ENCODE measurements at places on chromosomes 2 and 18. TPM values are rescaled to one million over a fixed set of nuclear protein-coding genes. Genes with fewer than 3 reads are reported as not detected.
A peak's percentile ranks its signal among the peaks of the same experiment; 100 is the strongest.

DNA sequence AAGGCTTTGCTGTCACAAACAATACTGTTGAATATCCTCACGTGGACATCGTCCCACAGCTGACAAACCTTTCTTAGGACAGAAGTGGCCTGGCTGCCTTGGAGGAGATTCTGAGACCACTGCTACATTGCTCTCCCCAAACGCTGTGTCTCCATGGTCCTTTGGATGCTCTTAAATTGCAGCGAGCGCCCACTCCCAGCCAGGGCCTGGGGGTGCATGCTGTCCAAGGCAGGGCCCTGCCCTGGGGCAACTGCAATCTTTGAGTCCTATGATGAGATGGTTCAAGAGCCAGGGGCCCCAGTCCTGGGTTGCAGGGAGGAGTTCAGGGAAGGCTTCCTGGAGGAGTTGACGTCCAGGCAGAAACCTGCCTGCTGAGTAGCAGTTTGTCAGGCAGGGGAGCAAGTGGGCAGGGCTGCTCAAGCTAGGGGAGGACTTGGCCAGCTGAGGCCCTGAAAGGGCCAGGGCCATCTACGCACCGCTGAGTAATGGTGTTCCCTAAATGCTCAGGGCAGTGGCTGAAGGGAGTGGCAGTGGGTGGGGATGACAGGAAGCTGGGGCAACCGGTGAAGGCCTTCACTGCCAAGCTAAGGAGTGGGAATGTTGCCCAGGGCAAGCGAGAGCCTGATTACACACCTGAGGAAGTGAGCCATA is 10.8 kb upstream of the SDC1 start:
- peak; percentile 79 for DNase-seq

- DNase-seq, result no peak
Measured at GRCh38 chr2:99184811-99185210, 3.8 kb downstream of the MRPL30 start.

DNA sequence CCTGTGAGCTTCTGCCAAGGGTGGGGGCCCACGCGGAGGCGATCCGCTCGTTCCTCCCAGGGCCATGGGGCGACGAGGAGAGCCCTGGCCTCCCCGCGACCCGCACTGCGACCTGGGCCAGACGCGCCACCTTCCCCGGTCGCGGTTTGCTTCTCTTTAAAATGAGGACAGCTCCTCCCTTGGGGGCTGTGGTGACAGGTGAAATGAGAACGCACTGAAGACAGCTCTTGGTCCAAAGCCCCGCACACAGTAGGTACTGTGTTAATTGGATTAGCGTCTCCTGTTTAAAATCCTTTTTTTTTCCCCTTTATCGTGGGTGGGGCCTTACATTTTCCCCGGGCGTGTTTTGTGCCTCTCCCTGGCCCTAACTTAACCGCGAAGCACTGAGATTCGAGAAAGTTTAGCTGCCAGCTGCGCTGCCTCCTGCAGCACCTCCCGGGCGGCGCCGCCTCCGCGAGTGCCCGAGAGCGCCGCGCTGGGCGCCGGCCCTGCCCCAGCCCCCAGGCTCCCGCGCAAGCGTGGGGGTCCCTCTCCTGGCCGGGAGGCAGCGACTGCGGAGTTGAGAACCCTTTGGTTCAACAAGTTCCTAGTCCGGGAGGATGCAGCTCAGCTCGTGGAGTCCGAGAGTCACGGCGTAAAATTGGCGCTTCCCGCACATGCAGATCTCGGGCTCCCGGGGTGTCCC is 1.1 kb downstream of the HPCAL1 start:
- DNase-seq, result peak; percentile 86

GRCh38 chr18:45870419-45870818 is 44.9 kb downstream of the SIGLEC15 start:
- peak; percentile 27 for DNase-seq

DNA sequence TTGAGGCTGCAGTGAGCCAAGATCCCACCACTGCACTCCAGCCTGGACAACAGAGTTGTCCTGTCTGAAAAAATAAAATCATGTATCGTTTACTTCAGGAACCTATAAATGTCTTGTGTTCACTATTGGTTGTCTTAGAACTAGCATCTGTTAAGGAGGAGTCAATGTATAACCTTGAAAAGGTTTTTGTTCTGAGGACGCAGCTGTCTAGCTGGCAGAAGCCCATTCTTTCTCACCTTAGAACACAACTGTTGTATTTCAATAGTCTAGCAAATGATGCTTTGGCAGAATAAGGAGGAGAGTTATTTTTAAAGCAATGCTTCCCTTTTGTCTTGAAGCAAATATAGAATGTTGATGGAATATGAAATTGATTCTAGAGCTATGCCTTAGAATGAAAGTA is 21.1 kb downstream of the EPB41L5 start:
- no peak for DNase-seq

- DNase-seq, result no peak
Measured at GRCh38 chr2:237434866-237435311, 20.9 kb upstream of the COL6A3 start.

GRCh38 chr2:10271509-10271908 is 31.2 kb upstream of the HPCAL1 start:
- no peak for DNase-seq

DNA sequence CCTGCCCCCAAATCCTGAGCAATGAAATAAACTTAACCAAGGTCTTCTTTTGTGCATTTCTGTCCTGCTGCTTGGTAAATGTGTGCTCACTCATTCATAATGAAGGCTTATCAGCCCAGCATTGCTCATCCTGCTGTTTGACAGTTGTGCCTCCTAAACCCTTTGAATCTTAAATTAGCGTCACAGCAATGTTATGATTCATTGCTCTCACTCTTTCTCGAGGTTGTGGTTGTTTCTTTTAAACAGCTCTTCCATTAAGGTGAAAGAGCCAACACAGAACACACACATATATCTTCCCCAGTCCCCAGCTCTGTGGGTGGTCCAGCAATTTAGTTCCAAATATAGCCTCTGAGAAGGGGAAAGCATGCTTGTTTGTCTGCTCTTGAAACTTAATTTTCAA is 84.0 kb downstream of the EVA1A start:
- DNase-seq, result no peak

DNA sequence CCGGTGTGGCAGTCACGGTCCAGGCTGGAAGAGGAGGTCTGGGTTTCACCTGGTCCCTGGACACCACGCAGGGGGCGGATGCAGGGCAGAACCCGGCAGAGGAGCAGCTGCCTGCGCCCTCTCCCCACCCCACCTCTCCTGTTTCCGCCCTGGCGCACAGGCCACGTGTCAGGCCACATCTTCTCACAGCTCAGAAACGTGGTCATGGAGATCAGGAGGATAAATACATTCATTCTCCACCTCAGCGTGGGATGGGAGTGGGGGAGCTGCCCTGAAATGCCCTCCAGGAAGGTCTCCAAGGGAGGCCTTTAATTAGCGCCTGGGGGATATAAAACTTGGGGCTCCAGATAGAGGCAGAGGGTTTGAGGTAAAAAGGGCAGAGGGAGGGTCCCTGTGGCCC is 142.0 kb downstream of the KCTD1 start:
- DNase-seq, result no peak

GRCh38 chr2:189960346-189960745 is 102.2 kb downstream of the MSTN start:
- DNase-seq, result no peak

DNA sequence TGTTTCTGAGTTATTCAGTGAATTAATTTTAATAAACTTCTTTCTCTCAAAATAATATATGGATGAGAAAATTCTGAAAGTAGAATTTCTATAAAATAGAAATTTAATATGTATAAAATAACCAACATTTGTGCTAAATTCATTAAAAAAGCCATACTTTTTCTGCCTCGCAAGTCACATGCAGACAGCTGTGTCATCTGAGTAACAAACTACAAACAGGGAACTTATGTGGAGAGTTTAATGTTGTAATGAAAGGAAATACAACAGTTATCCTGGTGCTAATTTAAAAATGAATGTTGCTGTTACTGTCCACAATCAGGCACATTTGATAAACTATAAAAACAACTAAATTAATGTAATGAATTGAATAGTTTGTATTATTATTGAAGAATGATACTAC is 22.2 kb downstream of the RMDN2 start:
- DNase-seq, result no peak

The ANKRD36C gene
- total RNA-seq, result 576 TPM

The LHCGR gene
- total RNA-seq, result not detected

The CDK15 gene
- not detected for total RNA-seq

The TRAF3IP1 gene
- 21.1 TPM for total RNA-seq

The PLEKHH2 gene
- total RNA-seq, result 55.8 TPM

The ATP6V1B1 gene
- not detected for total RNA-seq

The GPR45 gene
- total RNA-seq, result not detected

The THSD7B gene
- total RNA-seq, result not detected

All from stomach (tissue), 19 donors.